ENCODE measurements at places on chromosomes 6 and 20. TPM values are rescaled to one million over a fixed set of nuclear protein-coding genes. Genes with fewer than 3 reads are reported as not detected.

The SPTLC3 gene
- 3.1 TPM for total RNA-seq

The TSBP1 gene
- not detected for total RNA-seq

The ZBTB46 gene
- total RNA-seq = 4.8 TPM

The PHACTR3 gene
- total RNA-seq = not detected

The NR2E1 gene
- total RNA-seq = not detected

The OOEP gene
- total RNA-seq = not detected

The SNAP25 gene
- 0.77 TPM for total RNA-seq

The MEI4 gene
- total RNA-seq = not detected

The PLG gene
- total RNA-seq = not detected

The CENPW gene
- total RNA-seq = 3.7 TPM

The GPX5 gene
- total RNA-seq = not detected

The TRERF1 gene
- 2.9 TPM for total RNA-seq

The SLC52A3 gene
- not detected for total RNA-seq

The SLC32A1 gene
- under 0.01 TPM for total RNA-seq

The RANBP9 gene
- total RNA-seq = 21.3 TPM

The RAET1L gene
- not detected for total RNA-seq

The IP6K3 gene
- under 0.01 TPM for total RNA-seq

The RAB22A gene
- 17.3 TPM for total RNA-seq

The PI16 gene
- 0.28 TPM for total RNA-seq

The TBC1D7 gene
- total RNA-seq = 16.9 TPM

The TFAP2D gene
- total RNA-seq = not detected

The PBOV1 gene
- not detected for total RNA-seq

The RHAG gene
- total RNA-seq = not detected

The SGK2 gene
- total RNA-seq = 0.28 TPM

The MRPS18B gene
- 53.7 TPM for total RNA-seq

The MAS1 gene
- total RNA-seq = under 0.01 TPM

The SLC25A27 gene
- 1.5 TPM for total RNA-seq

The SLC35F1 gene
- not detected for total RNA-seq

The ALDH8A1 gene
- total RNA-seq = 0.85 TPM

The DLL1 gene
- total RNA-seq = 0.38 TPM

The CALHM6 gene
- total RNA-seq = 0.58 TPM
